Activated CD8-positive, alpha-beta memory T cell treated with anti-CD3 and anti-CD28 coated beads for 24 hours (primary cell): ENCODE measurements at places on chromosomes 4 and X.

- DNase-seq: no peak
These were observed 32.4 kb upstream of the RBPJ start for GRCh38 chr4:26288355-26288909.

DNA sequence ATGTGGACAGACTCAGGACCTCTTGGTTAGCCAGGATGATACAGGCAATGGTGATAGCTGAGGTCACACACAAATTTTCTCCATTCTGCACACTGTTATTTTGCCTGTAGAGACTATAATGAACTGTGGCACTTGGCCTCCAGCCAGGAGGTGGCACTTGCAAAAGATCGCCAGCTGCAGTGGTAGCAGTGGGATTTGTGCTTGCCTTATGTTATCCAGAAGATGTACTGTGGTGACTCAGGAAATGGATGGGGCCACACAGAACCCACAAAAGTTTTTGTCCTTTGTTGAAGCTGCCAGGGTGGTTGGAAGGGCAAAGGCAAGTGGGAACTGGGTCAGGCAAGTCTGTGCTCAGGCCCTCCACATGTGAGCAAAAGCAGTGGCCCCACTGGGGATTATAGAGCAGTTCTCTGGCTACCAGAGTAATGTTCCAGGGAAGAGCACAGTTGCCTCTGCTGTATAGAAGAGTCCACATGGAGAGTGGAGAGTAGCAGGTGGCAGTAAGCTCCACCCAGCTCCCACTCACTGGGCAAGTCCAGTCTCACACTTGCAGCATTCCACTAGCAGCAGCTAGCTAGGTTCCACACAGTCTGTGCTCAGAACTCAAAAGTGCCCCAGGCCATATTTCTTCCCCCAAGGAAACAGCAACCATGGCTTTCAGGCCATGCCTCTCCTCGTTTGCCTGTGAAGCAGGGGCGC, 5.9 kb upstream of the C4orf17 start:
- DNase-seq: no peak

DNA sequence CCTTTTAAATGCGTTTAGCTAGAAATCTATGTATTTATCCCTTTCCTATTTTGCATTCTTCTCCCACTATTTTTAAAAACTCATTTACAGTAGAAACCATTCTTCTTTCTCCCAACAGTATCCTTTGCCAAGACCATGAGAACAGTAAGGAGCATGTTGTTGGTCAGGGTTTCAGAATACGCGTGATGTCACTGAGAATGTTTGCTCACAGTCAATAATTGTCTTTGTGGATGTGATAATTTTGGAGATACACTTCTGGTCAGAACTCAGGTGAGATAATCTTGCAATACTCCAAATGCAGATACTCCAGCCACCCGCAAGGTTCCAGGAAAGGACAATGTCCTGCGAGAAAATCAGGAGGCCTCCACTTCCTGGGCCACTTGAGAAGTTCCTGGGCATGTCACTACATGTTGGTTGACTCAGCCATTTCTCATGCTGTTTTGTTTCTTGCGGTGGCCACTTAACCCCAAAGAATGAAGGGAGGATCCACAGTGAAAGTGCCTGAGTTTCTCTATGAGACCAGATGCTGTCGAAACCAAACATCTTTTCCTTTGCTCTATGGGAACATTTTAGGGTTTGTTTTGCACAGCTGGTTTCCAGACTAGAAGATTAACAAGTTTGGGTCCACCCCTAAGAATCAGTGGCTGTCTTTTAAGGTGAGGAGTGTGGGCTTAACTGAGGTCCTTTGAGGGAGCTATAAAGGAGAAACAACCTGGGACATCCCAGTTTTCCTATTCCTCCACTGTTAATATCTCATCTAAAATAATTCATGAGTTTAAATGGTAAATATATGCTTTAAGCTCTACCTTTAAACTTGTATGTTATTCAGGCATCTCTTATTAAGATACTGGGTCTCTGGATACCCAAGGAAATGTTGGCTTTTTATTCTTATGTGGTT, 116.0 kb downstream of the SOWAHB start:
- DNase-seq: no peak

GRCh38 chr4:6986072-6986780, 56.9 kb upstream of the TADA2B start:
- DNase-seq: no peak

- no peak for DNase-seq
These were observed 25.6 kb downstream of the SPATA18 start for GRCh38 chr4:52076731-52077130.

DNA sequence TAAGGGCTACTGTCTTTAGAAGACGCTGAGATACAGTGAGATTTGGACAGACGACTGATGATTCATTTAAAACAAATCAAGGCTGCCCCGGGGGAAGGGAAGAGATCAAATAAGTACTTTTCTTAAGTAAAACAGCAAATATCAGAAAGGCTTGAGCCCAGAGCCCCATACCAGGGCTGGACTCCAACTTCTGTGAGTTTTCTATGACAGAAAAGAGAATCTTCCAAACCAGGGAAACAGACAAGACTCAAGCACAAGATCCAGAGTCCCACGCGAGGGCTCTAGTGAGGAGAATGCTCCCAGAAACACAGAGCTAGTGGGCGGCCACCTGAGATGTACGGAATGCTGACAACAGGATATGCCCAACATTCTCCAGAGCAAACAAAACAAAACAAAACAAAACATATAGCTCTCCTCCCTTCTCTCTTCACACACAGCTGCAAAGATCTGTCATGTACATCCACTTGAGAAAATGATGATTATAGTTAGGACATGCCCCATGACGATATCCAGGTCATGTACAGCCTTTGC, 13.1 kb downstream of the ACSL1 start:
- no peak for DNase-seq

DNA sequence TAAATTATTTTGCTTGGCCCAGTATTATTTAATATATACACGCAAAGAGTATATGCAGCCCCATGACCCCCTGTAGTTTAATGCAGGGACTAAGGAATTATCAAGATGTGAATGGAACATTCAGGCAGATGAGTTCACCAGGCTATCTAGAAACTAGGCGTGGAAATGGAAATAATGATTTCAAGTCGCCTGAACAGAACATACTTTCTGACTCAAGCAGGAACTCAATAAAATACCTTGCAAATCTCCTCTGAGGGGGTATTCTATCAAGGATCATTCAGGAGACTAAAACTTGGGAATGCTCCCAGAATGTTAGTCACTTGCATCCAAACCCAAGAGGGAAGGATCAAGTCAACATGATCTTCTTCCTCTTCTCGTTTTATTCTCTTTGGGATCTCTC, 59.6 kb upstream of the RASSF6 start:
- DNase-seq: no peak

DNA sequence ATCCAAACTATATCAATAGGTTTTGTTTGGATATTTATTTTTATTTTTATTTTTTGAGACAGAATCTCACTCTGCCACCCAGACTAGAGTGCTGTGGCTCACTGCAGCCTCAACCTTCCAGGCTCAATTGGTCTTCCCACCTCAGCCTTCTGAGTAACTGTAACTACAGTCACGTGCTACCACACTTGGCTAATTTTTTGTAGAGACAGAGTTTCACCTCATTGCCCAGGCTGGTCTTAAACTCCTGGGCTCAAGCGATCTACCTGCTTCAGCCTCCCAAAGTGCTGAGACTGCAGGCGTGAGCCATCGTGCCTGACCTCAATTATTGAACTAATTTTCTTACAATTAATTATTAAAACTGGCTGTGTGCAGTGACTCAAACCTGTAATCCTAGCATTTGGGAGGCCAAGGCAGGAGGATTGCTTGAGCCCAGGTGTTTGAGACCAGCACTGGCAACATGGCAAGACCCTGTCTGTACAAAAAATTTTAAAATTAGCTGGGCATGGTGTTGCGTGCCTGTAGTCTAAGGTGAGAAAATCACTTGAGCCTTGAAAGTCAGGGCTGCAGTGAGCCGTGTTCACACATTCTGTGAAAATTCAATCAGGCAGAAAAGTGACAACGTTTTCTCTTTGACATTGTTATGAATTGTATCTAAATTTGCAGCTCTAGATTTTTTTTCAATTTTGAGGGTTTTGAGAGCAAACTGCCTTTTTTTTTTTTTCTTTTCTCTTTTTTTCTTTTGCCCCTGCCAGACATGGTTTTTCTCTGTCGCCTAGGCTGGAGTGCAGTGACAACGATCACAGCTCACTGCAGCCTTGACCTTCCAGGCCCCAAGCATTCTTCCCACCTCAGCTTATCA, 66.0 kb downstream of the UBE2K start:
- no peak for DNase-seq

DNA sequence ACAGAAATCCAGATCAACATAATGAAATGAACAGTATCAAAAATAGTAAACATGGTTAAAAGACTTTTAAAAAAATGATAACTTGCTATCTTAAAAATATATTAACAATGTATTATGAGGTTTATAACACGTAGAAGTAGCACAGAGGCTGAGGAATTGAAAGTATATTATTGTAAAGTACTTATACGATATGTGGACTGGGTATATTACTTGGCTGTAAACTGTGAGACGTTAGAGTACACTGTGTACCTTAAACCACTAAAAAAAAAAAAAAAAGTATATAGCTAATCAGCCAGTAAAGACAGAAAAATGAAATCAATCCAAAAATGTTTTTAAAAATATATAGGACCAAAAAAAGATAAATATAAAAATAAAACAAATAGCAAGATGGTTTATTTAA, 120.6 kb downstream of the TET2 start:
- DNase-seq: no peak

GRCh38 chrX:55619547-55619946, 3.7 kb upstream of the FOXR2 start:
- no peak for DNase-seq

DNA sequence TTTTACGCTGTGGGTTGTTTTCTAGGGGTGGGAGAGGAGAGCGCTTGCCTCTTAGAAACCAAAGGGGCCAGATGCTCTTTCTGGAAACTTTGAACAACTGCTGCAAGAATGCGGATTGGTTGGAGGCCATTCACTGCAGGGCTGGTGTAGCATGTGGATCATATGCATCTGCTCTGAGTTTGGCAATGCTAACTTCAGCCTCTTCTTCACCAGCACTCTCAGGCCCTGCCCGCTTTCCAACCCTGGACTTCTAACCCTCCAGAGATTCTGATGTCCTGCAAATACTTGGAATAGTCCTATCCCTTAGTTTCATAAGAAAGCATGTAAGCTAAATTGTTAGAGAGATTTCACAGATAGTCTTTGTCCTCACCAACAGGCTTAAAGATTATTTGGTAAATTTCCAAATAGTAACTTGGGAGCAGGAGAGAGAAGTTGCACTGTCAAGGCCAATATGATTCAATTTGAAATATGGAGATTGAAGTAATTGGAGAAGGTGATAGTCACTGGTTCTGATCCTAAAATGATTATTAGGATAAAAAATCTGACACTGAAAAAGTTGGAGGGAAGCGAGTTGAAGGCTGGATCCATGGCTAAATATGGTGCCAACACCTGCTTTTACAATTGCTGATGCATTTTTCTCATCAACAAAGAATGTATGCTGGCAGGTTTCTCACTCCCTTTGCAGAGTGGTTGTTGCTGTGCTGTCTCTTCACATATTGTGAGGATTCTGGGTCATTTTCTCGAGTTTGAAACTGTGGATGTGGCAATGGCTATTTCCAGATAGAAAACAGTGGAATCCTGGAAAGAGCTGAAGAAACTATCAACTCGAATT, 210.4 kb downstream of the PTTG2 start:
- no peak for DNase-seq

DNA sequence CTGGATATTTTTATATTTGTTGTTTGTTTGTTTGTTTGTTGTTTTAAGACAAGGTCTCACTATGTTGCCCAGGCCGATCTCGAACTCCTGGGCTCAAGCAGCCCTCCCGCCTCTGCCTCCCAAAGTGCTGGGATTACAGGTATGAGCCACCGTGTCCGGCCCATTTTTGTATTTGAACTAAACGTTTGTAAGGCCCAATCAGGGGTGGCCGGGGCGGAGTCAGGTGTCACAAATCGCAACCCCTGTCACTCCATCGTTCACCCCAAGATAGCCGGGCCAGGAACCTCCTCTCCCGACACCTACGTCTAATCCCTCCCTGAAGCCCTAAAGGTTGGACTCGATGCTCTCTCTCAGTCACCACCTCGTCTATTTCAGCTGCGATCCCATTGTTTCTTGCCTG, 722 bp upstream of the EFHC2 start:
- DNase-seq: peak; percentile 69

DNA sequence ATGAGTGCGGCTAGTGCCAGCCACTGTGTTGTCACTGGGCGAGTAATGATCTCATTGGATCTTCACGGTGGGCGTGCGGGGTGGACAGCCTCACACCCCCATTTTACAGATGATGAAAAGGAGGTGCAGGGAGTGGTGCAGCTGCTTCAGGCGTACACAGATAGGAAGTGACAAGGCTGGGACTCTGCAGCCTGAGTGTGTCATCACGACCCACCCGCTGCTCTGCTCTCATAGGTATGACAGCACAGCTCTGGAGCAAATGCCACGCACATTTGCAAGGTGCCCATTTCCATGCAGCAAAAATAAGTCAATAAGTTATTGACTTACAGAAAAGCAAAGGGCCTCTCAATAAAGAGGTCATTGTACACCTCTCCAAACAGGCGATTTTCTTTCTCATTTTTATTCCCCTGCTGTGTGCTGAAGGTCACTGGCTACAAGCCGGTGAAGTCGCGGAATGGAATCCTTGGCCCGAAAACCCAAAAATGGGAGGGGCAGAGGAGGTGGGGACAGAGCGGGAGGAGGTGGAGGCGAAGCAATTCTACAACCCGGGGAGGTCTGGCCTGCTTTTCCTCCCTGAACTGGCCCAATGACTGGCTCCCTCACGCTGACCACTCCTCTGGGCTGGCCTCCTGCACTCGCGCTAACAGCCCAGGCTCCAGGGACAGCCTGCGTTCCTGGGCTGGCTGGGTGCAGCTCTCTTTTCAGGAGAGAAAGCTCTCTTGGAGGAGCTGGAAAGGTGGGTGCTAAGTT, at the start of gene SOD3:
Gene SOD3 (plus strand): TSS at position 658 of the 750 bp plus-strand sequence. CDS start 3,949 bp downstream, outside the sequence.
- DNase-seq: no peak

DNA sequence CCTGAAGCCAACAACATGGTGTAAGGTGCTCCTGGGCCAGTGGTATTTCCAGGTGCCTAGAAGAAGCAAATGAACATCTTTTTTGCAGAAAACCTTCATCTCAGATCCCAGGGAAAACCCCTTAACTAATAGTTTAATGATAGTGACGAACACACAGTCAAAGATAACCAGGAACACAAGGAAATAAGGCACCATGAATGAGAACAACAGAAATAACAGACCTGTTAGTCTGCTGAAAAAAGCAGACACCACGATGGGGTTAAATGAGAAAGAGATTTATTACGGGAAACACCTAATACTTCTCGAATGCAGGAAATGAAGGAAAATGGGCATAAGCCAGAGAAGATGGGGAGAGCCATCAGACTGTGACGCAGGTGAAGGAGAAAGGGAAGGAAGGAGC, 30.6 kb upstream of the WWC2 start:
- DNase-seq: no peak
